ENCODE measurements at places on chromosomes 11 and 22.

DNA sequence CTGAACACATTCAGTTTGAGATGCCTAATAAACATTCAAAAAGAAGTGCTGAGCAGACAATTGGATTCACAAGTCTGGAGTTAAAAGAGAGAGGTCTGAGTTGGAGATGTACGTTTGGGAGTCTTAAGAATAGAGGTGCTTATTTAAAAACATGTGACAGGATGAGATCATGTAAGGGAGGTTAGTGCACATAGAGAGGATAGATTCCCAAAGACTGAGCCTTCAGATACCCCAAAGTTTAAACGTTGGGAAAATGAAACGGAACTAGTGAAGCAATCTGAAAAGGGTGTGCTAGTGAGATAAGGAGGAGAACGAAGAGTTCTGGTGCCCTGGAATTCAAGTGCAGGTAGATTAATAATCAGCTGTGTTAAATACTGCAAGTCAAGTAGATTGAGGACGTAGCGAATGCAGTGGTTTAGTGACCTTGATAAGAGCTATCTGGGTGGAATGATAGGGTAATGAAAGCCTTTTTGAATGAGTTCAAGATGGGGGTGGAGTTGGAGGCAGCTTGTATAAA, 63.7 kb downstream of the HIPK3 start:
- no peak for DNase-seq

DNA sequence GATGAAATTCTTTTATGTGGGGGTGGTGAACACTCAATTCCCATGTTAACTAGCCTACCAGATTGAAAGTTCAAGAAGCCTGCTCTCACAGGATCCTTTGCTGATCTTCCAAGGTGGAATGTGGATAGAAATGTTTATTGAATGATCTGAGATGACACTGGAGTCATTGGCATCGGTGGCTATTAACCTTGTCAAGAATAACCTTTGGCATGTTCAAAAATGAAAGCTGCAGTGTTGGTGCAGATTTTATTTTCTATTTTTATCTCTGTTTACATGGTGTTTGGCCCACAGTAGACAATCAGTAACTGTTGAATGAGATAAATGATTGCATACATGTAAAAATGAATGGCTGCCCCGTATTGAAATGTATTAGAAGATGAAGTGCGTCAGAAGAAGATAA, 19.0 kb downstream of the MCAM start:
- DNase-seq: no peak

- no peak for DNase-seq
Measured at GRCh38 chr11:101448881-101449442, 134.8 kb downstream of the TRPC6 start.

DNA sequence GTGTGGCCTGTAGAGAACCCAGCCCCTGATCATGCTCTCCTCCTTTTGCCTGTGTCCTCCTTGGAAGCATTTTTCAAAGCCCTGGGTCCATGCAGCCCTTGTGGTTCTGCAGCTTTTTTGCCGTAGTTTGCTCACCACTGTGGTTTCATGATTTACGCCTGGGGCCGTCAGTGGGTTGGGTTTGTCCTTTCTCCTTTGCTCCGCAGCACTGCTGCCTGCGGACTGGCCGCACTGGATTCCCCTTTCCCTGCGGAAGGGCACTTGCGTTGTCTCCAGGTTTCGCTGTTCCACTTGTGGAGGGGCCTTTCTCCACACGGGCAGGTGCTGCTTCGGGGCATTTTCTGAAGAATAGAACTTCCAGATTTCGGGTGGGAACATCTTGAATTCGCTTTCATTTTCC, 1260.9 kb downstream of the BRD1 start:
- DNase-seq: no peak

- peak; percentile 69 for DNase-seq
Measured at GRCh38 chr22:39946126-39946502, 14.1 kb upstream of the TMA7B start.

- DNase-seq: no peak
Measured at GRCh38 chr11:124115782-124116616, 749 bp downstream of the VWA5A start.

DNA sequence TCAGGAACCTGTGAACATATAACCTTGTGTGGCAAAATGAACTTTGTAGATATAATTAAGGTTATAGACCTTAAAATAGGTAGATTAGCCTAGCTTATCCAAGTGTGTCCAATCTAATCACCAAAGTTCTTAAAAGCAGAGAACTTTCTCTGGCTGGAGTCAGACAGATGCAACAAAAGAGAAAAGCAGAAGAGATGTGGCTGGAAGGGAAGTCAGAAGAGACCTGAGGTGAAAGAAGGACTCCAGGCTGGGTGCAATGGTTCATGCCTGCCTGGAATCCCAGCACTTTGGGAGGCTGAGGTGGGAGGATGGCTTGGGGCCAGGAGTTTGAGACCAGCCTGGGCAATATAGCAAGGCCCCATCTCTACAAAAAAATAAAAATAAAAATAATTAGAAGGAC, 39.4 kb upstream of the SWAP70 start:
- DNase-seq: no peak

- no peak for DNase-seq
Measured at GRCh38 chr22:36871669-36872081, 10.9 kb downstream of the NCF4 start.

GRCh38 chr22:39367035-39367434, 17.2 kb downstream of the SYNGR1 start:
- no peak for DNase-seq

DNA sequence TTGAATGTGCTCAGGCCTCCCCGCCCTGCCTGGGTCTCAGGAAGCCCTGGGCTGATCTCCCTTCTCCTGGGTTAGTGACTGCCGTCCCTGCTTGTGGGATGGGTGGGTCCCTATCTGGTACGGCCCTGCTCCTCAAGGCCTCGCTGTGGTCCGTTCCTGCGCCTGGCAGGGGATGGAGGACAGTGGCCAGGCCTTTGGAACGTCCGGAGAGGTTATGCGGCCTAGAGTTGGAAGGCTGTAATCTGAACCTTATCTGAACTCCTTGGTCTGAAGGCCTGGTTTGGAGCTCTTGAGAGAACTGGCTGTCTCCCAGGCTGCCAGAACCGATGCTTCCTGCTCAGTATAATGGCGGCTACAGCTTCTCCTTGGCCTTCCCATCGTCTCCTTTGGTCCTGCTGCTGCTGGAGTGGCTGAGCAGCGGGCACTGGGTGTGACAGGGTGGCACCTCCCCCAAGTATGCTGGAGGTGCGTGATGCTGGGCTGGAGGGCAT, 72.8 kb downstream of the FLI1 start:
- DNase-seq: no peak

GRCh38 chr11:17917556-17917955, 95.3 kb downstream of the SERGEF start:
- no peak for DNase-seq

- DNase-seq: no peak
Measured at GRCh38 chr11:70759846-70760245, 361.5 kb downstream of the CTTN start.

- DNase-seq: no peak
Measured at GRCh38 chr22:48898524-48899250, 929.0 kb downstream of the BRD1 start.

GRCh38 chr11:117595440-117595839, 201.6 kb downstream of the DSCAML1 start:
- no peak for DNase-seq

- no peak for DNase-seq
Measured at GRCh38 chr11:74783241-74783871, 34.7 kb downstream of the RNF169 start.

- DNase-seq: no peak
Measured at GRCh38 chr22:36671404-36671803, 32.1 kb downstream of the CACNG2 start.

GRCh38 chr22:49372111-49372529, 455.6 kb downstream of the BRD1 start:
- no peak for DNase-seq
